ENCODE measurements at places on chromosomes 3 and 15.

DNA sequence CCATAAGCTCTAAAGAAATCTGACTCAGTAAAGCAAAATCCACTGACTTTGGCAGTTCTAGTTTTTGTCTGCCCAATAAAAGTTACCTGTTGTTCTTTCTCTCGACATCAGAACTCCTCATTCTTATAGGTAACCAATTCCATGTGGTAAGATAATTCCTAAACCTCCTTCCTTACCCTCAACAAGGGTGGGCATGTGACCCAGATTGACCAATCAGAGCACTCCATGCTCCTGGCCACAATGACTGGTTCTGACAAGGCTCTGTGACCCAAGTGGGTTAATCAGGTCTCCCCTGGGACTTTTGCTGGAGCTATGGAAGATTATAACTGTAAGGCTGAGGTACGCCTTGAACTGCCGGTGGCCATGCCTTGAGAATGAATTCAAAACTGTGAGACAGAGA is 31.7 kb downstream of the LINS1 start:
- no peak for DNase-seq

- DNase-seq: no peak
These were observed 395.3 kb downstream of the IL5RA start for GRCh38 chr3:2714834-2715233.

GRCh38 chr15:96746665-96747064 is 416.2 kb downstream of the NR2F2 start:
- DNase-seq: no peak

- peak; percentile 47 for DNase-seq
These were observed 73.0 kb upstream of the GAP43 start for GRCh38 chr3:115550285-115550761.

All from tibial nerve (tissue), 4 donors.